ENCODE measurements at places on chromosomes 5 and 9.

GRCh38 chr5:110865400-110866094 is 126.7 kb downstream of the SLC25A46 start:
- peak; percentile 55 for DNase-seq

- DNase-seq: peak; percentile 47
These were observed 40.1 kb downstream of the PRRT1B start for GRCh38 chr9:131585375-131585774.

- peak; percentile 24 for DNase-seq
These were observed 35.8 kb downstream of the PRKACG start for GRCh38 chr9:68978066-68978465.

- DNase-seq: no peak
These were observed 102.5 kb downstream of the SREK1 start for GRCh38 chr5:66246608-66247007.

- DNase-seq: no peak
These were observed 1565.0 kb upstream of the WWC1 start for GRCh38 chr5:166726406-166726805.

GRCh38 chr5:168159425-168159824 is 132.0 kb upstream of the WWC1 start:
- peak; percentile 52 for DNase-seq

DNA sequence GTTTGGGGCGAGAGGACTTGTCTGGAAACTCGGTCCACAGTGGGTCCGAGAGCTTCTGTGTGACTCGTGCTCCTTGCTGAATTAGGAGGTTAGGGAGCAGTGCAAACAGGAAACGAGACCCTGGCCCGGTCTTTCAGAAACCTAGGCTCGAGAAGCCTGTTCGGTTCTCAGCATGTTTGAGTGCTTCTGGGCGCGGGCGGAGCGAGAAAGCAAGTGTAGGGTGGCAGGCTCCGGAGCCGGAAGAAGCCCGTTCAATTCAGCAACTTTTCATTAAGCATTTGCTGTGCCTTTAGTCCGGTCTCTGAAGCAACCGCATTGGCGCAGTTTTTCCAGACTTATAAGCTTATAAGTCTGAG is 547 bp downstream of the CLTA start:
- DNase-seq: peak; percentile 60

GRCh38 chr9:89759572-89759971 is 154.8 kb downstream of the GADD45G start:
- DNase-seq: no peak

GRCh38 chr5:122585371-122585770 is 189.5 kb upstream of the SNX2 start:
- DNase-seq: no peak

GRCh38 chr5:180825768-180826525 is 23.3 kb upstream of the MGAT1 start:
- DNase-seq: no peak

DNA sequence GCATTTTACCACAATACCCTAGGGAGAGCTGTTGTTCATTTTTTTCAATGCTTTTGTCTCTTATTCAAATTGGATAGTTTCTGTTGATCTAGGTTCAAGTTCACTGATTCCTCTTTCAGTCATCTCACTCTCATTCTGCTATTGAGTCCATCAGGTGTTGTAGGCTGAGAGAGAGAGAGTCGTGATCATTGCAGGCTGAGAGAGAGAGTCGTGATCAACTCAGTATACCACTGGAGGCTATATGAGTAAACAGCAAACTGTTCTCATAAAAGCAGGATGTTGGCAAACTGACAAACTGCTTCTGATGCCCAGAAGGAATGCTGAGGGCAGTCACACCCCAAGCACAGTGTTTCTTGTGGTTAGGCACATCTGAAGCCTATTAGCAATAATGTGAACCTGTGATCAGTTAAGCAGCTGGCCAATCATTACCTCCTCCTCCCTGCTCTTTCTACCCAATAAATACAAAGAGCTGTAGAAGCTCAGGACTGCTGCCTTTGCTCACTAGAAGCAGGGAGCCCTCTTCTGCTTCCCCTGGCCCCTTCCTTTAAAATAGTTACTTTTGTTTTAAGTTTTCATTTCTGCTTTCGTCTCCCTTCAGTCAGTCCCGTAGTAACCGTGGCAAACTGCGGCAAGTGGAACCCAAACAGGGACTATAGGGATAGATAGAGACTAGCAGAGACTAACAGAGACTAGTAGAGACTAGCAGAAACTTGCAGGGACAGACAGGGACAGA is 476.1 kb upstream of the ACO1 start:
- DNase-seq: peak; percentile 52

DNA sequence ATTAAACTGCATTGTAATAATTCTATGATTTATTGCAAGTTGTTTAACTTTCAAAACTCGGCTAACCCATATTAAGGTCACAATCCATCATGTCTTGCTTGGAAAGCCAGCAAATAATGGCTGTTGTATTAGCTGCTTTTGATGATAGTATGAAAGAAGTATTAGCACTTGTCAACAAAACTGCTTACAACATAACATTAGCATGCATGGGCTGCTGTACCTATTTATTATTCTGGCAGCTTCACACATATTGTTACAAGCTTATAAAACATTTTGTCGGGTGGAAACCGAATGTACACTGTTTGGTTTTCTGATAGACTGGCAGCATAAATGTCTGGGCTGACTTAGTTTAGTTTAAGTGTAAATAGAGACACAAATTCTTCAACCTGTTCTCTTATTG is 378.3 kb downstream of the KIAA0825 start:
- DNase-seq: no peak

DNA sequence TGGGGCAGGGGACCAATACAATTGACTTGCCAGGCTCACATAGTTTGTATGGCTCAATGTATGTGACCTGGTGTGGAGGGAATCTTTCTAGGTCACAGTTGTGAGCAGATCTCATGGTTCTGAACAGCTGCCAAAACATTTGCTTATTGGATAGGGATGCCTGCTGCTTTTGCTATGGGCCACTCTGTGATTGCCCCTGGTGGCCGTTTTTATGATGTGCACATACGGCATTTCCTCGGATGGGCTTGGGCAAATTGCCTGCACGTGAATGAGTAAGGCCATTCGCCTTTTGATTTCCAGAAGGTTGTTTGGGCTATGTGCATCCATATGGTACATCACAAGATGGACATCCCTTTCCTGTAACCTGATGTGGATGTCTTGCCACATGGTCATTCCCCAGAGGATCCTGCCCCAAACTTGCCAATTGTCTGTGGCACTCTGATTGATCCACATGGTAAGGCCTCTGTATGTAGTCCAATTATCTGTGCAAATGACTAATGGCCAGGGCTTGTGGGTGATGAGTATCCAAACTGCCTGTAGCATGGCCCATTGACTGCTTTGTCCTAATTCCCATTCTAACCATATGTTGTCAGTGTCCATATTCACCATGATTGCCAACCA is 10.7 kb upstream of the SLC22A4 start:
- DNase-seq: no peak

GRCh38 chr5:149938279-149938678 is 6.3 kb downstream of the PDE6A start:
- DNase-seq: no peak

GRCh38 chr5:74648835-74649293 is 8.3 kb upstream of the ENC1 start:
- peak; percentile 77 for DNase-seq

DNA sequence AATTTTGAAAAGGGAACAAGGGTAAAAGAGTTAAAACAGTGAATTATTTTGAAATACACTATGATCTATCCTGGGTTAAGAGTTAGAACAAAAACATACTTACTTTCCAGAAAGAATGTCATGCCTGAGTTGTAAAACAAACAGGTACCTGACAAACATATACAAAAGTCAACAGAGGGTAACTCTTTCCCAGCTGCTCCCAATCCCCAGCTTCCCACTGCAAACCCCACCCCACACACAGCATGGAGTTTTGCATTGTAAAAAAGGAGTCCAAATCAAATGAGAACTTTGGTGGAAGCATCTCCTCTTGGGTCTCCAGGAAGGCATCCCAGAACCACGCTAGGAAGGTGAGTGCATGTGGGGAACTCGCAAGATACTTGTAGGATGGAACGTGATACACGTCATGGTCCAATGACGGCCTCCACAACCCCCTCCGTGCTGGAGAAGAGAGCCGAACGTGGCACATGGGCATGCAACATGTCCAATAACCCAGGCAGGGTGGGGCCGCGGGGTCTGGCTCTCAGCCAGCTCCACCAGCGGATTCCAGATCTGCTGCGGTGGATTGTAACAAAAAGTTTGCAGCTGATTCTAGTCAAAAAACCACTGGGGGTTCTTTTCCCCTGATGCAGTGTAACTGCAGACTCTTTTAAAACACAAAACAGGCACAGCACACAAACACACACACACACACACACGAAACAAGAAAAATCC is 55.8 kb downstream of the EPB41L4B start:
- DNase-seq: no peak

DNA sequence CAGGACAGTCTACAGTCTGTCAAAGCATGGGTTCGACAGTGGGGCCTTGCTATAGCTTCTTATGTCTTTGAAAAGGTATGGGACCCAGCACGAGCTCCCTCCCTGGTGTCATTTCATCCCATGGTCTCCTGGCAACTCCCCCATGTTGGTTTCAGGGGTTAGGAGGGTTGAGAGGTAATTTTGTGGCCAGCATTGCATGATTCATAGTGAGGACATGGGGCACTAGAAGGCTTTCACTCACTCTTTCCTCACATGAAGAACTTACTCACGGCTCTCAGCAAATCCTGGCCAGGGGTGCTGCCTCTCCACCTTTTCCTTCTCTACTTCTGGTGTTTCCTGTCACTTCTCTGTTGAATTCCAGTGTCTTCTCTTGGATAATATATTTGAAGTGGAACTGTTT is 134.7 kb upstream of the TNPO1 start:
- no peak for DNase-seq

DNA sequence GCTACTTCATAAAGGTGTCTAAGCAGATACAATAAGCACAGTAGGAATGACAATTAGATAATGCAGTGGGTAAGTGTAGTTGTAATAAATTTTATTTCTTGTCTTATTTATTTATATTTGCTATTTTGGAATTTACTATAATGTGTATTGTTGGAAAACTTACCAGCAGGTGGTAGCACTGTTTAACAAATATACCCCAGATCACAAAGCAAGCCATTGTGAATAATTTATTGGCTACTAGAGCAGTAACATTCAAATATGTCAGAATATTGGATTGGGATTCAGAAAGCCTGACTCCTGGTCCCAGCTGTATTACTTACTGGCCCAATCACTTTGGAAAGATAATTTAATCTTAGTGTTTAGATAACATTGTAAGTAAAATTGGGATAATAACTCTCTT is 78.0 kb downstream of the ISOC1 start:
- no peak for DNase-seq

GRCh38 chr5:71860048-71860447 is 141.0 kb downstream of the CARTPT start:
- no peak for DNase-seq
